ENCODE measurements at places on chromosomes 4 and X.
A peak's percentile ranks its signal among the peaks of the same experiment; 100 is the strongest.

- peaks cover 7% of the 10 kb centered on the region for H3K36me3 ChIP-seq
- no peaks in the 10 kb centered on the region for H3K27me3 ChIP-seq
- DNase-seq, result no peak
Observed at GRCh38 chr4:92066485-92066884, 237.3 kb upstream of the GRID2 start.

DNA sequence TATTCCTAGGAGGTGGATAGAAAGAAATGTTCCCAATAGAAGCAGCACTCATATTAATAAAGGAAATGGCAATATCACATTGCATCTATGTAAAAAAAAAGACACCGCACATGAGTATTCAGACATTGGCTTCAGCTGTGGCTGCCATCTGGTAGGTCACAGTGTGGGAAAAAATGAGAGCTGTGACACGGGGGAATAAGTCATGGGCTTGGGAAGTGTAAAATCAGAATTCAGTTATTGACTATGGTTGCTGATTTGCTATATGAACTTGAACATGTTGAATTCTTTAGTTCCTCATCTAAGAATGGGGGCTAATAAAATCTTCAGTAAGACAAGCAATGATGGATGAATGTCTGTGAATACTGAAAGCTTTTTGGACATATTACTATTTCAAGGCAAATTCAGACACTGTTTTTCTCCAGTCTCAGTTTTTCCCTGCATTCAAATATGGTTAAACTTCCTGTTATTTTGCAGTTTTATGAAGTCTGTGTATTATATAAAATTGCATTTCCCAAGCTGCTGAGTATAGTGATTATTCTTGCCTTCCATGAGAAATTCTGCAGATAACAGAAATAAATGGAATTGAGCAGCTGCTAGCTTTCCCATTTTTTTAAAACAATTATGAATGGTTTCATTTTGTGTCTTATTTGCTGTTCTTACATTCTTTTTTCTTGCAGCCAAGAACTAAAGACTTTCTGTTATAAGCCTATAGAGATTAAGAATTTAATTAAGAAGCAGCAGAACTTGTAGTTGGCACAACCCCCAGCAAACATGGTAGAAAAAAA lies 221.0 kb downstream of the ANKRD50 start:
- no peak overlapping the region for H3K4me3 ChIP-seq
- no peaks in the 10 kb centered on the region for H3K4me1 ChIP-seq
- DNase-seq, result no peak
- no peaks in the 10 kb centered on the region for H3K36me3 ChIP-seq

- no peak overlapping the region for H3K4me3 ChIP-seq
- H3K27me3 ChIP-seq, result no peaks in the 10 kb centered on the region
- H3K4me1 ChIP-seq, result no peaks in the 10 kb centered on the region
- H3K36me3 ChIP-seq, result no peaks in the 10 kb centered on the region
- H3K27ac ChIP-seq, result no peak overlapping the region
- DNase-seq, result no peak
Observed at GRCh38 chr4:35493977-35494376, 750.3 kb downstream of the ARAP2 start.

GRCh38 chrX:45743081-45743533 lies 542.4 kb upstream of the DIPK2B start:
- H3K27ac ChIP-seq, result no peak overlapping the region
- H3K27me3 ChIP-seq, result no peaks in the 10 kb centered on the region
- no peak for DNase-seq
- H3K36me3 ChIP-seq, result peaks cover 5% of the 10 kb centered on the region
- no peak overlapping the region for H3K4me3 ChIP-seq

DNA sequence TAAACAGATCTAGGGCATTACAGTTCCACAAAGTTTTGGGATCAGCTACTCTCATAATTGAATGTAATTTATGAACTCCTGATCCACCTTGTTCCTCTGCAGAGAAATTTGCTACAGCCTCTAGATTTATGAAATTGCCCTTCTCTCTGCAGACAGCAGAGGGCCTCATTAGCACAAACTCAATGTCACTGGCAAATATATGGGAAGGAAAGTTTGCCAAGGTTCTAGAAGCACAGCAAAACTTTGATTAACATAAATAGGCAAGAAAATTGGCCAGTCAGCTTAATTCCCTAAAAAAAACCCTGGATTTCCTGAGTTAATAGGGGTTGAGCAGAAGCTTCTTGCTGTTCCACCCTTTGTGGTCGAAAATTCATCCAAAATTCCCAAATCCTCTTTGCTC lies 31.5 kb downstream of the PRPS1 start:
- peaks cover 18% of the 10 kb centered on the region for H3K4me1 ChIP-seq
- H3K36me3 ChIP-seq, result no peaks in the 10 kb centered on the region
- H3K27me3 ChIP-seq, result peaks cover 3% of the 10 kb centered on the region
- no peak overlapping the region for H3K27ac ChIP-seq

GRCh38 chr4:81827577-81828202 lies 356.0 kb upstream of the RASGEF1B start:
- no peak overlapping the region for H3K27ac ChIP-seq
- no peaks in the 10 kb centered on the region for H3K4me1 ChIP-seq
- no peak overlapping the region for H3K4me3 ChIP-seq
- no peaks in the 10 kb centered on the region for H3K27me3 ChIP-seq
- DNase-seq, result no peak

DNA sequence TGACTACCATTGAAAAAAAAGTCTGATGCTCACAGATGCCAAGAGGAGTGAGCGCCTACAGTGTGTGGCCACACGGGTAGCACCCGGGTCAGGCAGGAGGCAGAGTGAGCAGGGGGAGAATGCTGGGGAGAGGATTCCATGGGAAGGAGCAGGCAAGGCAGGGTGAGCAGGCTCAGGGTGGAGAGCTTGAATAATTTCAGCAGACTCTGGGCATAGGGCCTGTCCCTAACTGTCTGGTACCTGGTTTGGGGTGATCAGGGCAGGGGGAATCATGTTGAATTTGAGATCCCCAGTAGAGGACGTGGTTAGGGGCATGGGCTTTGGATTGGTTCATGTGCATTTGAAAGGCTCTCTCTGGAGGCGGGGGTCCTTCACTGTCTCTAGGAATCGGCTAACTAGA lies 51.2 kb upstream of the TLR3 start:
- no peaks in the 10 kb centered on the region for H3K36me3 ChIP-seq
- no peaks in the 10 kb centered on the region for H3K27me3 ChIP-seq
- DNase-seq, result no peak
- no peak overlapping the region for H3K27ac ChIP-seq

- no peaks in the 10 kb centered on the region for H3K27me3 ChIP-seq
- no peaks in the 10 kb centered on the region for H3K4me1 ChIP-seq
- H3K36me3 ChIP-seq, result no peaks in the 10 kb centered on the region
- DNase-seq, result no peak
Observed at GRCh38 chrX:20433388-20433775, 166.7 kb upstream of the RPS6KA3 start.

DNA sequence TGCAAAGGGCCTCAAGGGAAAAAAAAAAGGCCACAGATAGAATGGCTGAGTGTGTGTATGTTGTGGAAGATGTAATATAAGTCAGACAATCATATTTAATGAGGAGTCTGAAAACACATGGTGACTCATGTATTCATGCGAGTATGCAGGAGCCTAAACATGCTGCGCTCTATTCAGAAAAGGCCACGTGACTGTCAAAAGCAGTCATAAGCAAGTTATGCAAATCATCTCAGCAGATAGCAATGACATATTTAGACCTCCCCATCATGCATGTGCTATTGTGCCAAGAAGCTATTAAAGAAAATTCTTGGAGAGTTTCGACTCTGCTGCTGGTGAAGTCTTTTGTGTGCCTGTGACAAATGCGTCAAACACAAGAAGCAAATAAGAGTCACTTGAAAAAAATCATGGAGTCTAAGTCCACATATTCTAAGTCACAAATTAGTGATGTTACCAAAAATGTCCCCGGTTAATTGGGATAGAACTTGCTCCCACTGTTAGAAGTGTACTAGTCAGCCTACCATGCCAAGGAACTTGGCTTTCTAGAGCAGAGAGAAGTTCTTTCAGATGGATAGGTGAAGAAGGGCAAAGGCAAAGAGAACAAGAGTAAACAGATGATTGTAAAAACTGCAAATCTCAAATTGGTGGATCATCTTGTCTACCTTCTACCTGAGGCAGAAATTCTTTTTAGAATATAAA lies 5.0 kb downstream of the LNX1 start:
- H3K27ac ChIP-seq, result no peak overlapping the region
- H3K4me1 ChIP-seq, result peaks cover 69% of the 10 kb centered on the region
- H3K27me3 ChIP-seq, result peaks cover 4% of the 10 kb centered on the region
- H3K4me3 ChIP-seq, result peak overlapping the region; percentile 9

DNA sequence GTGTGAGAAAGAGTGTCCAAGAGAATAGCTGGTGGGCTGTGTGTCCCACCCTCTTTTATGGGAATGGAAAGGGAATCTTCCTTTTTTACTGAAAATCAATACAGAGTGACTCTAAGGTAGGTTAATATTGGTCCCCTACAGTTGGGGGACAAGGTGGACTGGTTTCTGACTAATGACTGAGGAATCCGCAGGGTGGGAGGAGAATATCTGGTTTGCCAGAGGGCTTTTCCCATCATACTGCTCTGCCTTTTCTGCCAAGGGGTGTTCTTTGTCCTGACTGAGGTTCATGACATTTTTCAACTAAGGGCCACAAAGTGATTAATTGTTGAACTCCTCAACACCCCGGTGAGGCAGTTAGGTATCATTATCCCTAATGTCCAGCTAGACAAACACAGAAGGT lies 261.6 kb downstream of the SPATA18 start:
- H3K27ac ChIP-seq, result no peak overlapping the region
- no peaks in the 10 kb centered on the region for H3K36me3 ChIP-seq
- no peak for DNase-seq
- H3K27me3 ChIP-seq, result no peaks in the 10 kb centered on the region
- H3K4me3 ChIP-seq, result no peak overlapping the region

DNA sequence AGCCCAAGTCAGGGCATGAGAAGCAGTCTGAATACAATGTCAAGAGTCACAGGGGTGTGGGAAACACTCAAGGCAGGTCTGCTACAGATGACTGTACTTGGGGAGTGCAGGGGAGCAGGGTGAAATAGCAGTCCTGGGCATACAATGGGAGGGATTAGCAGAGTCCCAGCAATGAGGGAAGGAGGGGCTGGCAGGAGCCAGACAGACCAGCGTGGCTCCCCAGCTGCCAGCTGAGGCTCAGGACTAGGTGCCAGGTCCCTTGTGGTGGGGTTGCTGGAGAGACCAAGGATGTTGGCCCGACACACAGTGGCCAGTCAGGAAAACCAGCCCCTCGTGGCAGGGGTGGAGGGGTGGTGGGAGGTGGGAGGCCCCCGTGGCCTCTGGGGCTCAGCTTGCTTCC lies 86.6 kb downstream of the RTL5 start:
- no peak overlapping the region for H3K27ac ChIP-seq
- no peak overlapping the region for H3K4me3 ChIP-seq
- H3K4me1 ChIP-seq, result peaks cover 40% of the 10 kb centered on the region

DNA sequence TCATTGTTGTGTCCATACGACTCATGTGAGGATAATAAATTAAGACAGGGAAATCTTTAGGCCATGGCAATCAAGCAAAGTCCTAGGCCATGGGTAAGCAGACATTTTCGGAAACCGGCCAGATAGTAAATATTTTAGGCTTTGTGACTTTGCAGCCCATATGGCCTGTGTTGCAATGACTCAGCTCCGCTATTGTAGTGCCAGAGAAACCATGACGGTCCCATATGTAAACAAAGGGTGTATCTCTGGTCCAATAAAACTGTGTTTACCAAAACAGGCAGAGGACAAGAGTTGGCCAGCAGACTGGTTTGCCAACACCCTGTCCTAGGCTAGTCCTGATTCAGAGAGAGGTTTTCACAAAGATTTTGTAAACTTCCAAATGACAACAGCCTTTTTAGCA lies 5.0 kb downstream of the FAM114A1 start:
- no peak overlapping the region for H3K4me3 ChIP-seq
- no peak overlapping the region for H3K27ac ChIP-seq
- peaks cover 9% of the 10 kb centered on the region for H3K4me1 ChIP-seq

GRCh38 chr4:13529128-13529919 lies 15.0 kb downstream of the NKX3-2 start:
- H3K27me3 ChIP-seq, result peaks cover 5% of the 10 kb centered on the region
- H3K4me3 ChIP-seq, result no peak overlapping the region
- H3K4me1 ChIP-seq, result peaks cover 30% of the 10 kb centered on the region
- DNase-seq, result no peak
- no peaks in the 10 kb centered on the region for H3K36me3 ChIP-seq

GRCh38 chrX:133897593-133898163 lies 87.7 kb downstream of the GPC3 start:
- no peaks in the 10 kb centered on the region for H3K4me1 ChIP-seq
- H3K36me3 ChIP-seq, result no peaks in the 10 kb centered on the region
- no peaks in the 10 kb centered on the region for H3K27me3 ChIP-seq
- no peak overlapping the region for H3K27ac ChIP-seq
- no peak overlapping the region for H3K4me3 ChIP-seq

DNA sequence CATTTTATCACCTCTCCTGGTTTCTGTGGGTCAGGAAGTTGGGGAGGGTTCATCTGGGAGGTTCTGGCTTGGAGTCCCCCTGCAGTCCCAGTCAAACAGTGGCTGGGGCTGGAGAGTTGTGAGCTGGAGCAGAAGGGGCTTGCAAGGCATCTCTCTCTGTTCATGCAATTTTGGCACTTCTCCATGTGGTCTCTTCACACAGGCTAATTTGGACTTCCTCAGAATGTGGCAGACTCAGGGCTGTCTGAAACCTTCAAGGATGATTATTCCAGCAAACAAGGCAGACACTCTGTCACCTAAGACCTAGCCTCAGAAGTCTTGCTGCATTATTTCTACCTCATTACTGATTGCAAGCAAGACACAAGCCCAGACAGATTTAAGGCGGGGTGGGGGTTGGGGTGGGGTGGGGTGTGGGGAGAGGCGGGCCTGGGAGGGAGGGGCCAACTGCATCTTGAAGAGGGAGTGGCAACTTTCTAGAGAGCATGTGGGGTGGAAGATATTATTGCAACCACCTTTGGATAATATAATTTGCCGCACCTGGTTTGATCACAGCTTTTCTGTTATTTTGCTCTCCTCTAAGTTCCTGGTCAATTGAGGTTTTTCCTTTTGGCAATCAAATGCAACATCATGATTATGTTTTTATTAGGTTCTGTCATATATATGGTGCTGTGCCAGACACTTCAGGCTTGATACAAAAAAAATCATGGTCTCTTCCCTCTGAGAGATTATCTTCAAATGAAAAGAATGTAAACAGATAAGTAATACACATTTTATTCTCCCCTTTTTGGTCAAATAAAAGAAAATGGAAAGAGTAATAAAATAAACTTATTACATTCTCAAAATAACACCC lies 799.5 kb downstream of the RPA4 start:
- H3K4me3 ChIP-seq, result no peak overlapping the region
- no peaks in the 10 kb centered on the region for H3K36me3 ChIP-seq
- H3K4me1 ChIP-seq, result peaks cover 4% of the 10 kb centered on the region
- no peak overlapping the region for H3K27ac ChIP-seq
- no peak for DNase-seq

DNA sequence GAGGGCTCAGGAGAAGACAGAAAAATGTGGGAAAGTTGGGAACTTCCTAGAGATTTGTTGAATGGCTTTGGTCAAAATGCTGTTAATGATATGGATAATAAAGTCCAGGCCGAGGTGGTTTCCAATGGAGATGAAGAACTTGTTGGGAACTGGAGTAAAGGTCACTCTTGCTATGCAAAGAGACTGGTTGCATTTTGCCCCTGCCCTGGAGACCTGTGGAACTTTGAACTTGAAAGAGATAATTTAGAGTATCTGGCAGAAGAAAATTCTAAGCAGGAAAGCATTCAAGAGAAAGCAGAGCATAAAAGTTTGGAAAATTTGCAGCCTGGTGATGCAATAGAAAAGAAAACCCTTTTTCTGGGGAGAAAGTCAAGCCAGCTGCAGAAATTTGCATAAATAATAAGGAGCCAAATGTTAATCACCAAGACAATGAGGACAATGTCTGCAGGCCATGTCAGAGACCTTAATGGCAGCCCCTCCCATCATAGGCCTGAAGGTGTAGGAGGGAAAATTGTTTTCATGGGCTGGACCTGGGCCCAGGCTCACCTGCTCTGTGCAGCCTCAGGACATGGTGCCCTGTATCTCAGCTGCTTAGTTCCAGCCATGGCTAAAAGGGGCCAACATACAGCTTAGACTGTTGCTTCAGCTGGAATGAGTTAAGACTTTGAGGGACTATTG lies 203.8 kb downstream of the RELL1 start:
- no peak for DNase-seq
- no peaks in the 10 kb centered on the region for H3K36me3 ChIP-seq
- H3K27me3 ChIP-seq, result no peaks in the 10 kb centered on the region
